ENCODE measurements at places on chromosomes 1 and 21.
A peak's percentile ranks its signal among the peaks of the same experiment; 100 is the strongest.

DNA sequence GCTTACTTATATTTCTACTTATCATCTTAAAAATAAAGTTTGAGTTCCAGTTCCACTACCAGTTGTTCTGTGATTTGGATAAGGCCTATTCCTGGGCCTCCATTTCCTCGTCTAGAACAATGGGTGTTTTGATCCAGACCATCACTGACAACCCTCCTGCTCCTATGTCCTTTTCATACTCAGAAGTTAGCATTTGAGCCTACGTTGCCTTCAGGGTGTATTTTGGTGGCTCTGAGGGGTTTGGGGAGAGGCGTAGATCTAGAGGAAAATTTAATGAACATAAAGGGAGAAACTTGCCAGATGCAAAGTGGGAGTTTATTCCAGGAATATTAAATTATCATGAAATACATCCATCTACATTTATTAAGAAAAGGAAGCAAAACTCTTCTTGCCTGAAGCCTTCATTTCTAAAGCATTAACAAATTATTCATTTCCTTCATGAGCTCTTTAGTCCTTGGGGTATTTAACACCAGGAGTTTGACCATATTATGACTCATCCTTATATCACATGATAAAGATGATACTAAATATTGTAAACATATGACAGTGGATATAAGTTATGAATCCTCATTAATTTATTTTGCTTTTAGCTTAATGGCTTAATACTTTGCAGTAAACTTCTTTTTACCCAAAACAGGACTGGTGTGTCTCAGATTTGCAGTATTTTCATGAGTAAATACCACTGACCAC lies 47.2 kb upstream of the SYT14 start:
- DNase-seq: no peak

DNA sequence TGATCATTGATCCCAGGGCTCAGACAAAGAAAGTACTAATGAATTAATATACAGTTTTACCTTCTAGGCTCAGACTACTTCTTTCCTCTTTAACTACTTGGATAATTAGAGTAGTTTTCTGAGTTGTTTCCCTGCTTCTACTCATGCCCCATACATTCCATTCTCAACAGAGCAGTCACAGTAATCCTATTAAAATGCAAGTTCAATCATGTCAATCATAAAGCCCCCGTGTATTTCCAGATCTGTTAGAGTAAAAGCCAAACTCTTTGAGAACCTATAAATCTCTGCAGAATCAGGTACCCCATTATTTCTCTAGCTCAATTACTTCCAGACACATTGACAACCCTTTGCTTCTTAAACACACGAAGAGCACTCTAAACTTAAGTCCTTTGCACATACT lies 242.1 kb upstream of the PRMT6 start:
- DNase-seq: no peak

- DNase-seq: no peak
Measured at GRCh38 chr1:86069757-86070145, 86.8 kb downstream of the COL24A1 start.

- no peak for DNase-seq
Measured at GRCh38 chr21:24290151-24290833, 1317.0 kb downstream of the MRPL39 start.

DNA sequence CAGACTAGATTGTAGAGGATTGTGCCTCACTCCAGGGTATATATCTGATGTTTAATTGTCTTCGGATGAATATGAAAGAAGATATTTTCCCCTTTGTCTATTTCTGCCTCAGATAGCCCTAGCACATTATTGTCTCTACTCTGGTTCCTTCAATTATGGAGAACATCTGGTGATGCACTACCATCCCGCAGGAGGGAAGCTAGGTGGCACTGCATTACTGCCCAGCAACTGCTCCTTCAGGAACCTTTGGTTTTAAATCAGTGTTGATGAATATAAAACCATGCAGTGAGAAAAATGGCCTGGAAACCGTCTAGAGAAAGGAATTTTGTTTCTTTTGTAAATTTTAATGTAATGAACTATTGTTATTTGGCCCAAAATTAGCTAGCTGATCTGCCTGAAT lies 68.5 kb downstream of the GPR88 start:
- DNase-seq: no peak

GRCh38 chr1:229347528-229347927 lies 4.7 kb upstream of the CCSAP start:
- DNase-seq: no peak

DNA sequence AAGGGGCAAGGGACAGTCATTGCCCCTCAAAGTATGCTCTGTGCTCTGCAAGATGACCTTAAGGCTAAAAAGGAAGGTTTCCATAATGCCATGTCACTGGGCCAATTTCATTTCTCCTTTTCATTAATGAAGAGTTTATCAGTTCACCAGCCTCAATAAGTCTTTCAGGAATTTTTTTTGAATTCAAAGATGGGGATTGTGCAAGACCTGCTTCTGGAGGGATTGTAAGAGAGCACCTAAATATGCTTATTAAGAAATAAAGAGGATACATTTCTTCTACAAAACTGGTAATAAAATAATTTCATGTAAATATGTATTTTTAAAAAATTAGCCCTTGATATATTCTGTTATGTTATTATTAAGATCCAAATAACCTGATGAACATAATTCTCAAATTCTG lies 86.8 kb upstream of the RGS4 start:
- no peak for DNase-seq

GRCh38 chr1:151763990-151764389 lies 694 bp upstream of the MRPL9 start:
- DNase-seq: no peak

- DNase-seq: peak; percentile 81
Measured at GRCh38 chr1:157045250-157046218, at the start of gene ARHGEF11. Gene ARHGEF11 (minus strand): TSS chr1:157045742. CDS start chr1:157044330, 1,412 bp downstream.

DNA sequence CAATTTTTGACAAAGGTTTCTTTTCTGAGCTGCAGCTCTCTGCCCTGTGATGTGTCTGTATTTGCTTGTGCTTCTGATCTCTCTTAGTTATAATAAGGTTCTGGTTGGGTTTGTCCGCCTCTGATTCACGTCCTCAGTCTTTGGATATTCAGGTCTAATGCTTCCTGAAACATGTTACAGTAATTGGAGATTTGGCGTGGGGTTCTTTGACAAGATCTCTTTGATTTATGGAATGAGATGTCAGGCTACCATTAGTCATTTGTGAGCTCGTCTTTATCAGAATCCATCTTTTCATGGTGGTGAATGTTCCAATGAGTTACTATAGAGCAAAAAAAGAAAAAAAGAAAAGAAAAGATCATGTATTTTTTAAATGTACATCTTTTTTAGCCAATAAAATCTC lies 62.5 kb downstream of the BACE2 start:
- DNase-seq: no peak

All from NCI-H510A (cell line).